ENCODE measurements at places on chromosomes 5 and 9.

- DNase-seq, result no peak
These were observed 161.9 kb downstream of the ALDH1A1 start for GRCh38 chr9:72790989-72791388.

DNA sequence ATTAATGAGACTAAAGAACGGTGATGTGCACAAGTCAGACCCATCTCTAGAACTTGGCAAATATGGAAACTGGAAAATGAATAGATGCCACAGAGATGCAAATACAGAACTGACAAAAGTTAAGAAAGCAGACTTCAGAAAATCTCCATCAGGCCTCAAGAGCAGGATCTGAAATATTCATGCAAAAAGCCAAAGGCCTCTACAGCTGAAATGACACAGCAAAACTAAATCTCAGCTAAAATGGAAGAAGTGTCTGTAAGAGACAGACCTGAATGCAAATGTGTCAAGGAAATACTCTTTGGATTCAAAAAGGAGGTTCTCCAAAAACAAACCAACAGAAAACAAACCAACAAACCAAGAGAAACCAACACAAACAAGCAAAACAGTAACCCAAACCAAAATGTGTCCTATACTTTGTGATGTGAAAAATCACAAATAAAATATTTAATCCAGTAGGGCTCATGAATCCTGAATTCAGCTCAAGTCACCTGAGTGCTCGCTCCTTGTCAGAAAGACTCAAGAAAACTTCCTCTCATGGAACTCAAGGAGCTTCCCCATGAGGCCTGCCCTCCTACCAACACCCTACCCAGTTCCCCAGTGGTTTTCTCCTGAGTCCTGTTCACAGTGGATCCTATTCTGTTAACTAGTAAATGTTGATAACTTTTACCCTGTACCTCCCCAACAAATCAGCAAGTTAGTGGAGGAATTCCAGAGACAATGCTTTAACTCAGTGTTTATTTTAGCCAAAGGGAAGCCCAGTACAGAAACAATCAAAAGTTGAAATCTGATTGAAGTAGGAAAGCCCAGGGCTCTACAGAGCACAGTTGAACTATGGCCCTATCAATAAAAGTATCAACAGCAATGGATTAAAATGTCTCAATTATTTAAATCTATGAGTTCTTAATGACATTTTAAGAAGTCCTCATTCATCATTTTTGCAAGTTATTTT is 14.6 kb downstream of the MRPS27 start:
- DNase-seq, result no peak

GRCh38 chr9:129853614-129854013 is 18.4 kb downstream of the USP20 start:
- DNase-seq, result no peak

GRCh38 chr5:76590027-76590426 is 33.2 kb downstream of the F2RL2 start:
- DNase-seq, result no peak

GRCh38 chr9:133794016-133794760 is 56.0 kb upstream of the SARDH start:
- DNase-seq, result no peak

DNA sequence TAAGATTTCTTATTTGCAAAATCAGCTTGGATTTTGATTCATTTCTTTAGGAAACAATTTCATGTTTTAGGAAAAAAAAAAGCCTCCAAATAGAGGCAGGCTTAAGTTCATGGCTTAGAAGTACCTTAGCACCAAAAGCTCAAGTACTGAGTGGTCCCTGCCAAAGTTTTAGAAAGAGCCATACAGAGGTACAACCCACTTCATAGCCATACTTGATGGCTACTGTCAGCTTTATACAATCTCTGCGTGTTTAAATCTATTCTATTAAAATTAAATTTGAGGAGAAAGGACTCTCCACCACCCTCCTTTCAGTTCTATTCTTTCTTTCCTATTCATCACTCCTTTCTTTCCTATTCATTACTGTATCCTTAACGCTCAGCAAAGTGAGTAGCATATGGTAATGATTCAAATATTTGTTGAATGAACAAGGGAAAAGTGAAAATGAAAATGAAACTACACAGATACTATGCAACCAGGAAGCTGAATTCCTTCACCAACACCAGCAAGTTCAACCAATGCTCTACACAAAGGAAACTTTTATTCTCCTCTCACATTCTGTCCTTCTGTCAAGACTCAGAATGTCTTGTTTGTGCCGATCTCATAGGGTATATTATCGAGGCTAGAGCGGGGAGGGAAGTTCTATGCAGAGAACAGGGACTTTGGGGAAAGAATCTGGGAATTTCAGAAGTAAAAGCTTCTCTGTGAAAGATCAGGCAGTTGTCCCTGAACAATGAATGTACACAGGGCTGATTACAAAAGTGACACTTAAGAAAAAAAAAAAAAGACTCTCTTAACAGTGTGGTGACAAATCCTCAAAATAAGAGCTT is 138.6 kb upstream of the SPEF2 start:
- no peak for DNase-seq

DNA sequence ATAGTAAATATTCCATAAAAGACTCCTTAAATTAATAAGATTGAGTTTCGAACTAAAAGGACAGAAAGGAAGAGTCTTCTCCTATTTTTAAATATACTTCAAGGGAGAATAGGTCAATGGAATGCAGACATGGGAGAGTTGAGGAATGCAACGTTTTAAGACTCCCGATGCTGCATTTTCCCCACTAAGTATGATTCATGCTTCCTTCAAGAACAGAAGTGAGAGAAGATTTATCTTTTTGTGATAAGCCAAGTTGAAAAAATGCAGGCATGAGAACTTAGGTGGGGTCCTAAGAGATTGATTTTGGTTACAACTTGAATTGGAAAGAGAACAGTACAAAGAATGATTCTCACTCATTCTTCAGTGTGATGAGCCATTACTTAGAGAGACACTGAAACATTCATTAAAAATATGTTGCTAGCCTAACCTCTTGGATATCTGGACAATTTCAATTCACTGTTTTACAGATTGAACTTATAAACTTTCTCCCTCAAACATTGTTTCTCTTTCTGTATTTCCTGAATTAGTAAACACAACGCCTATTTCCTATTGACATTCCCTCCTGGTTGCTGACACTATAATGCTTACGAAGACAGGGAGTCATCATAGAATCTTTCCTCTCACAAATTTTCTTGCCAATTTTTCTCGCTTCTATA is 1666.1 kb upstream of the WWC1 start:
- DNase-seq, result no peak

DNA sequence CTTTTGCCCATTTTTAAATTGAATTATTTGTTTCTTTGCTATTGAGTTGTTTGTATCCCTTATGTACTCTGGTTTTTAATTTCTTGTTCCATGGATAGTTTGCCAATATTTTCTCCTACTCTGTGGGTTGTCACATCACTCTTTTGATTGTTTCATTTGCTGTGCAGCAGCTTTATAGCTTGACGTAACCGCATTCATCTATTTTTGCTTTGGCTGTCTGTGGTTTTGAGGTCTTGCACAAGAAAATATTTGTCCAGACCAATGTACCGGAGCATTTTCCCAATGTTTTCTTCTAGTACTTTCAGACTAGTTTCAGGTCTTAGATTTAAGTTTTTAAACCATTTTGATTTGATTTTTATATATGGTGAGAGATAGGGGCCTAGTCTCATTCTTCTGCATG is 36.2 kb upstream of the ZNF366 start:
- DNase-seq, result no peak

DNA sequence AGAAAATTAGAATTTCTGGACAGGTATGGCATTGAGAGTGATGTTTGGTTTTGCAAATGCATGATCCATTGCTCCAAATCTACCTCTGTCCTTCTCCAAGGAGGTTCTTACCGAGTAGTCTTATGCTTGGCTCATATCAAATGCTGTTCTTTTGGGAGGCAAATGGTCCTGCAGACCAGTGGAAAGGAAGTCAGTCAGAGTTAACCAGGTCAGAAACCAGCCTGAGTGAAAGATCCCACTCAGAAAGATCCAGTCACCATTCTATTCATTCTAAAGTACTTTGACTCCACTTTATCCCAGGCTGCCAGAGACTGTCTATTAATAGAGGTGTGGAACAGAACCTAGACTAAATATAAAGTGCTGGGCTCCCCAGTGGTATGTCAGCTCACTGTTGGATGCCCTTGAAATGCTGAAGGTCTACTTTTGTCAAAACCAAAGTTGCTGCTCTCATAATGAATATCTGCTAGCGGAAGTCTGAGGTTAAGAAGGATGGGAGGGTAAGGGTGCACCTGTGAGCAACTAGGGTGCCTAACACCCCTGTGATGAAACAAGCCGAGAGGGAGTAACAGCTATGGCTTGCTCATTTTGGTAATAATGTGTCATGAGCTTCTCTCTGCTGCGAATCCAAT is 302.2 kb downstream of the ZNF608 start:
- no peak for DNase-seq

All from esophagus squamous epithelium (tissue), 5 donors.